HCT116 (cell line): ENCODE measurements at places on chromosomes 6 and 20. TPM values are rescaled to one million over a fixed set of nuclear protein-coding genes. Genes with fewer than 3 reads are reported as not detected.

GRCh38 chr20:6480328-6481200 lies 286.9 kb upstream of the BMP2 start:
- H3K4me3 ChIP-seq: no peak overlapping the region
- H3K27ac ChIP-seq: no peak overlapping the region
- H3K27me3 ChIP-seq: no peaks in the 10 kb centered on the region
- no peaks in the 10 kb centered on the region for H3K4me1 ChIP-seq
- no peak for DNase-seq

Gene ZSCAN31
- 10.1 TPM for total RNA-seq

- no peak for DNase-seq
- no peaks in the 10 kb centered on the region for H3K36me3 ChIP-seq
- H3K27ac ChIP-seq: no peak overlapping the region
- H3K4me3 ChIP-seq: no peak overlapping the region
- H3K27me3 ChIP-seq: no peaks in the 10 kb centered on the region
Observed at GRCh38 chr6:47047097-47047478, 5.0 kb upstream of the ADGRF1 start.

- H3K36me3 ChIP-seq: no peaks in the 10 kb centered on the region
- H3K27me3 ChIP-seq: no peaks in the 10 kb centered on the region
- DNase-seq: no peak
- no peak overlapping the region for H3K4me3 ChIP-seq
- H3K4me1 ChIP-seq: peaks cover 60% of the 10 kb centered on the region
Observed at GRCh38 chr20:10553326-10553984, 118.3 kb downstream of the SLX4IP start.

GRCh38 chr6:31898383-31899011 lies 999 bp upstream of the EHMT2 start:
- DNase-seq: peak; percentile 60
- no peaks in the 10 kb centered on the region for H3K27me3 ChIP-seq
- H3K4me3 ChIP-seq: peak overlapping the region; percentile 82

DNA sequence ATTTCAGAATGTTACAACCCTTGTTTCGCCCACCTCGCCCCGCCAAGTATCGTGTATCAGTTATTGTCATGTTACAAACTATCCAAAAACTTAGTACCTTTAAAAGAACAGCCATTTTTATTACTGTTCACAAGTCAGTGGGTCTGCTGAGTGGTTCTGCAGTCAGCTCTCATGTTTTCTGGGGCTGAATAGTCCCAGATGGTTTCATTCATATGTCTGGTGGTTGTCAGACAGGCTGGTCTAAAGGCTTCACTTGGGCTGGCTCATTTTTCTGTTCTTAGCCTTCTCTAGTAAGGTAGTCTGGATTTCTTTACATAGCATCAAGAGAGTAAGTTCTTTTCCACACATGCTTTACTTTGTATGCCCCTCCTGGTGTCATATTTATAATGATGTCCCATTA lies 8.6 kb downstream of the ZNF292 start:
- H3K4me3 ChIP-seq: no peak overlapping the region
- DNase-seq: no peak
- no peaks in the 10 kb centered on the region for H3K4me1 ChIP-seq
- 0 out of 2 replicates have a peak, but pooled peaks cover under 1% of the 10 kb centered on the region for H3K36me3 ChIP-seq
- H3K27me3 ChIP-seq: no peaks in the 10 kb centered on the region
- no peak overlapping the region for H3K27ac ChIP-seq

GRCh38 chr6:150201772-150202329 lies 59.0 kb downstream of the PPP1R14C start:
- H3K27ac ChIP-seq: peak overlapping the region; percentile 8; the same call in 1 of the 2 replicates
- no peaks in the 10 kb centered on the region for H3K36me3 ChIP-seq
- peaks cover 10% of the 10 kb centered on the region for H3K4me1 ChIP-seq
- H3K4me3 ChIP-seq: no peak overlapping the region
- no peaks in the 10 kb centered on the region for H3K27me3 ChIP-seq

DNA sequence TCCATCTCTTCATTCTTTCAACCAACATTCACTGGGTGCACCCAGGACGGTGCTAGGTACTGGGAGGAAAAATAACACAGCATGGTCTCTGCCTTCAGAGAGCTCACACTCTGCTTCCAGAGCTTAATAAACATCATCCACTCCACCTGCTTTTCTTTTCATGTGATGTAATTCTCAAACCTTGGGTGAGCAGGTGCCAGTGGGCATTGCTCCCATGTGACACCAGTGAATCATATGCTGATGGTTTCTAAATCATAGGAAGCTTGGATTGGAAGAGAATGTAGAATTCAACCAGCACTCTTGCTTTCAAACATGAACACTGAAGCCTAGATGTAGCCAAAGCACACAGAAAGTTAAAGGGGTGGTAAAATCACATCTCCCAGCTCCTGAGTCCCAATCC lies 189.8 kb downstream of the FOXA2 start:
- no peak overlapping the region for H3K4me3 ChIP-seq
- peaks cover 20% of the 10 kb centered on the region for H3K4me1 ChIP-seq
- no peaks in the 10 kb centered on the region for H3K27me3 ChIP-seq
- no peaks in the 10 kb centered on the region for H3K36me3 ChIP-seq
- no peak for DNase-seq
- no peak overlapping the region for H3K27ac ChIP-seq

DNA sequence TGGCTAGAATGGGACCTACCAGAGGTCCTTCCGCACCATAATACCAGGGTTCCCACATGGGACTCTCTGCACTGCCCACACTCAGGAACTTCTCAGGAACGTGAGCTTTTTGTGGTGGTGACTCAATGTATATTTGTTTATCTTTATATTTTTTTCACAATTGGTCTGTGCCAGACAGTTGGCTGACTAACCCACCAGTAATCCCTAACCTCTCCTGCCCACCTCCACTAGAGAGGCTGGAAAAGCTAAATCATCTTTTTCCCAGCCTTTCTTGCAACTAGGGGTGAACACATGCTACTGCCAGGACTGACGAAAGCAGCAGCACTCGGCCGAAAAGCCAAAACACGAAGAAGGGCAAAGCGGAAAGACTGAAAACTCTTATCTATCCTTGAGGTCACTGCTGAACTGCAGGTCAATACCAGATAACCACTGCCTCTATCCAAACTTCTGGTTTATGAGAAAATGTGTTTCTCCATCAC lies 112.9 kb downstream of the TRERF1 start:
- DNase-seq: peak; percentile 83
- peak overlapping the region; percentile 53 for H3K27ac ChIP-seq
- H3K27me3 ChIP-seq: no peaks in the 10 kb centered on the region
- no peak overlapping the region for H3K4me3 ChIP-seq
- no peaks in the 10 kb centered on the region for H3K36me3 ChIP-seq
- peaks cover 30% of the 10 kb centered on the region for H3K4me1 ChIP-seq

Gene BTBD9
- 10.9 TPM for total RNA-seq

DNA sequence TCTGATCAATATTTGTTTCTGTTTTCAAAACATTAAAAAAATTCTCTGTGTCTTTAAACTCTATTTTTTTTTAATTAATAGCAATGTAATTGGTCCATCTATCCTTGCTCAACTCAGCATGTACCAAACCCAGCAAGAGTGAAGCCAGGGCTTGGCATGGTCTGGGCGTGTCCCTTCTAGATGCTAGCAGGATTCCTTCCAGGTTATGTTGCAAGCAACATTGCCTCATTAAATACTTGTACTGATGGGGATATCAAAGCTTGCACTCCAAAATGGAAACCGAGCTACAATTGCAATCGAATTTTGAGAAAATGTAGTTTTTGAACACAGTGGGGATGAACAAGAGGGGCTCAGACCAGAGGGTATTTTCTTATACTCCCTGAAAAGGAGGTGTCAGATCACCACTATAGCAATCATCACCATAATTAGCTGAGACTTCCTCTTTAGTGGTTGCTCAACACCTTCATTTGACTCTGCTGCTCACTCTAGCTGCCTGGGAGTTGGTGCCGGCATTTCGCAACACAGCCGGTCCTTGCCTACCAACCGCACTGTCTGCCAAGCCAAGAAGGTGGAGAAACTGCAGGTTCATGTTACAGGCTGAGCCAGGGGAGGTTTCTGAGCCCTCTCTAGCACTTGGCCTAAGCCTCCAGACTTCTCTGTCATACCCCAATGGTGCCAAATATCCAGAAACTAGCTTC lies 67.8 kb upstream of the RALGAPA2 start:
- no peak for DNase-seq
- no peak overlapping the region for H3K27ac ChIP-seq
- H3K4me1 ChIP-seq: no peaks in the 10 kb centered on the region
- no peaks in the 10 kb centered on the region for H3K36me3 ChIP-seq

Gene BCAS4
- 18.9 TPM for total RNA-seq

Gene CTCFL
- 0.34 TPM for total RNA-seq

DNA sequence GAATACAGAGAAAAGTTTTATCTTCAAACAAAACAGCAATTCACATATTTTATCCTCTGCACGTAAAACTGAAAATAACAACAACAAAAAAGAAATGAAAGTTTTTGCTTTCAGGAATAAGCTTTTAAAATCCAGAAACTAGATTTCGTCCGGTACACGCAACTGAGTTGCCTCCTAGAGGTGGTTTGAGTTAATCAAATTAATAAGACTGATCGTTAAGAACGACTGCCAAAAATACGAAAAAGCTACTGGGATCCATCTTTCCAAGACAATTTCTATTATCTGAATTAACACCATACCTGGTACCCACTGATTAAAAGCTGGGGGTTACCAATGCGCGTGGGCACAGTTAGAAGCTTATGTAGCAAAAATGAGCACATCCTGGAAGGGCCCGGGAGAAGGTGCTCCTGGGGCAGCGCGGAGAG lies 669 bp downstream of the PDCD2 start:
- H3K27me3 ChIP-seq: no peaks in the 10 kb centered on the region
- DNase-seq: no peak
- H3K4me3 ChIP-seq: peak overlapping the region; percentile 81

DNA sequence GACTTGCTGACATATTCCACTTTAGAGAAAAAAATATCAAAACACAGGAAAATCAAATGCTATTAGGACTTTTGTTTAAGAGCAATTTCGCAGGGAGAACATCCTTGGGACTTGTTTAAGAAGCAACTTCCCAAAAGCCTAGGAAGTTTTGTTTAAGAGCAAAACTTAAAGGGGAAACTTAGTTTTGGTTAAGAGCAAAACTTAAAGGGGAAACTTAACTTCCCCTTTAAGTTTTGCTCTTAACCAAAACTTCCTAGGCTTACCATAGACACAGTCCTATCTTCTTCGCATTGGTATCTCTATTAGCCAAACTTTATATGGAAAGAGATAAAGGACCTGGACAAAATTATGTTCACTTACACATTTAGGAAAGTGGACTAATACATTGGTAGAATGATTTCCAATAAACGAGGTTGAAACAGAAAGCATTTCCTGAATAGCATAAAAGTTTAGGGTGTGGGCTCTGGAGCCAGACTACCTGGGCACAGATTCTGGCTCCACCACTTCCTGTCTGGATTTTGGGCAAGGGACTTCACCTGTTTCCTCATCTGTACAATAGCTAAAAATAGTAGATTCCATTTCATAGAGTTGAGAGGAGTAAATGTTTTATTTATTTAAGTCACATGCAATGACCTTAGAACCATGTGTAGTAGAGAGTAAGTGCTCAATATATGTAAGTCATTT lies 15.7 kb downstream of the PAQR8 start:
- H3K27ac ChIP-seq: no peak overlapping the region
- no peaks in the 10 kb centered on the region for H3K36me3 ChIP-seq
- DNase-seq: no peak
- H3K27me3 ChIP-seq: no peaks in the 10 kb centered on the region

DNA sequence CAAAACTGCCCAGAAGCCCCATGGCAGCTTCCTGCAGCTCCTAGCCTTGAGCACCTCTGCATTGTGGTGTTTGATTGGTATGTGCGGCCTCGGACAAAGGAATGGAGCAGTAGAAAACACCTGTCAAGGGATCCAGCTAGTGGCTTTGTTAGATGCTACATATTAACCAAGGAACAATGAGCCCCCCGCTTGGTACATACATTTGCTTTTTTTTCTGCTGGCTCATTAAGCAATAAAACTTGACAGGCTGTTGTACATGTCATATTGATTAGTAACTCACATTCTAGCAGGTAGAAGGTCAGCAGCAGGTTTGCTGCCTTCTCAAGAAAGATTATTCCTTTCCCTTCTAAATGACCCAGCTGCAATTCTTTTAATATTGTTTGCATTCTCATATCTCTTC lies 937 bp downstream of the SPACA1 start:
- H3K27me3 ChIP-seq: peaks cover 21% of the 10 kb centered on the region
- H3K4me1 ChIP-seq: no peaks in the 10 kb centered on the region
- no peaks in the 10 kb centered on the region for H3K36me3 ChIP-seq
